ENCODE measurements at places on chromosomes 12 and 14. TPM values are rescaled to one million over a fixed set of nuclear protein-coding genes. Genes with fewer than 3 reads are reported as not detected.

DNA sequence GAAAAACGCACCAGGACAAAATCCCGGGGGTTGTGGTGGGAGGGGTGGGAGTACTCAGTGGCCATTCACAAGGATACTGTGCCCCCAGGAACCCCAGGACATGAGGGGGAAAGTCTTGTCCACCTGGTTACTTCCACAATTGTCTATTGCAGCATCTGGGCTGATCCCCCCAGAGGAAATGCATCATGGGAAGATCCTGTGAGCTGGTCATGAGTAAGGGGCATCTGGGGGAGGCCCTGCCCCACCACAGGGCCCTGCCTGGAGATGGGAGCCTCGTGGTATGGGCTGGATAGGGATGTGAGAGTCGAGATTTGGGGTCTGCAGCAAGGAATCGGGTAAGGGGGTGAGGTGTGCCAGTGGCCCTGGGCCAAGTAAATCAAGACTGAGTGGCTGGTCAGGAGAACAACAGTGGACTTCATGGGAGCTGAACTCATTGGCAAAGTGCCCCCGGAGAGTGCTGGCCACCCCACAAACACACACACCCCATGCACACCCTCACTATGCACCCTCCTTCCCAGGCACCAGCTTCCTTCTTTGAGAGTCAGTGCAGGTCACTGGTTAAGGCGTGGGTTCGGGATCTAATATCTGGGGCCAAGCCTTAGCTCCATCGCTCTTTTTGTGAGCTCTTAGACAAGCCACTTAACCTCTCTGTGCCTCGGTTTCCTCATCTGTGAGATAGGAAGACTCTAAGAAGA, 3.0 kb upstream of the SERPINA1 start:
- DNase-seq: no peak

PTPRO gene
- 0.33 TPM for total RNA-seq

PHLDA1 gene
- 252 TPM for total RNA-seq

GRCh38 chr14:54882521-54882920, 20.1 kb downstream of the GCH1 start:
- DNase-seq: no peak

- no peak for DNase-seq
These were observed 75.3 kb upstream of the AMN1 start for GRCh38 chr12:31804185-31804504.

DNA sequence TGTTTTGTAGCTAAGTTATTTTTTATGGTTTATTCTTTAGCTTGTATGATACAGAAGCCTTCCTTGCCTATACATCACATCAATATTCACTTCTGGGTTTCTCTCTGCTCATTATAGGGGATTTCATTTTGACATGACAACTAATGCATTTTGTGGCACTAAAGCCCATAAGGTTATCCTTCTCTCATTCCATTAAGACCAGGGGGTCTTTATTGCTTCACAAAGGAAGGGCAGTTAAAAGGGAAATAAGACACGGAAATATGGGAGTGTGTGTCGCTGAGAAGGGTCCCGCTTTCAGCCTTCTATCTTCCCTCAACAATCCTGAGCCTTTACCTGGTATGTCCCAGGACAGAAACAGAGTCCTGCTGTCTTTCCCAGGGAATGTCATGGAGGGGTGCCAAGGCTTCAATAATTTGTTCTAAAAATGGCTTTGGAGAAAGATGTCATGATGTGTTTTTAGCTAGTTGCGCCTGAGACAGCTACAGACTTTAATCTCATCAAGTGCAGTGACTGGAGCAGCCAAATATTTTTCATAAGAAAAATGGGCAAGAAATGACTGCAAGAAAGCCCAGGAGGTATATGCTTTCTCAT, 1145.4 kb upstream of the TMEM132C start:
- no peak for DNase-seq

DEGS2 gene
- total RNA-seq: 0.26 TPM

DNA sequence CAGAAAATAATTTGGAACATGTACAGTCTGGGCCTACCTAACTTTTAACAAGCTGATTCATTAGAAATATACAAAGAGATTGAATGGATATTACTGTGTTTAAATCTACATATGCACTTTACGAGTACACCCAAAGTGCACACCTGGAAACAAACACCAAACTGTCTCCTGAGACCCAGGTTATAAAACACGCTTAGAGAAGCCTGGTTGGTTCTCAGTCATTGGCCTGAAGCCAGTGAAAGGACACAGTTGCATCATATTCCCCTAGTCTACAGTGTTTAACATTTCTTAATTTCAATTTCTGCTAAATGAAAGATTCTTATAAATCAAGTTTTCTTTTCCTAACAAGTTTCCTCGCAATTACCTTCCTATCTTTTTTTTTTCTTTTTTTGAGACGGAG, 209.5 kb downstream of the FBXL14 start:
- no peak for DNase-seq
